ENCODE measurements at places on chromosomes 1 and 21.

- DNase-seq: no peak
Measured at GRCh38 chr1:58136387-58136786, 410.1 kb downstream of the OMA1 start.

- no peak for DNase-seq
Measured at GRCh38 chr1:227437495-227438008, 119.3 kb upstream of the CDC42BPA start.

DNA sequence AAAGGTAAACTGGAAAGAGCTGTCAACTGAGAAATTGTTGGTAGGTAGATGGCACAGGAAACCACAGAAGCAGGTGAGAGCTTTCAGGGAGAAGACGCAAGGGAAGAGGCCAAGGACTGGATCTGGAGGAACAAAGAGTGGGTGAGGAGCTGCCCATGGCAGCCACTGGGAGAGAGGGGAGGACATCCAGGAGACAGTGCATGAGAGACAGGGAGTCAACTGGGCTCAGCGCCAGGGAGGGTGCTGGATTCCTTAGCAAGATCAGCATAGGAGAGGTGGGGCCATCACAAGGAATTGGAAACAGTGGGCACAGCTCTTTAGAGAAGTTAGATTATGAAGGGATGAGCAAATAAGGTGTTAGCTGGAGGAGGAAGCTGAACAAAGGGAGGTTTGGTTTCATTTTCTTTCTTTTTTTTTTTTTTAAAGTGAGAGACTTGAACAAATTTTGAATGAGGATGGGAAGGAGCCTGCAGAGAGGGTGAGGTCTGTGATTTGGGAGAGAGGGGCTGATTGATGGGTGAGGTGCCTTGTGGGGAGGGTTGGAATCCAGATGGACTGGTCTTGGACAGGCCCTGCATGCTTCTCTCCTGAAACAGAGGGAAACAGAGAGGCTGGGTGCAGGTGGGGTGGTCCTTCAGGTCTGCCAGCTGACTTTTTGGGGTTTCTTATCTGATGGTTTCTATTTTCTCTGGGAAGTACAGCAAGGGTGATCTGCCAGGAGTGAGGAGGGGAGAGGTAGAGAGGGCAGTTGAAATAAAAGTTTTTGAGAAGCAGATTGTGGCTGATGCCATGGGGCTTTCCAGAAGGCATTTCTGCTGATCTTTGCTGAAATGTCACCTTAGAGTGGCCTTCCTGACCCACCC is 5.4 kb downstream of the CYP4B1 start:
- no peak for DNase-seq

DNA sequence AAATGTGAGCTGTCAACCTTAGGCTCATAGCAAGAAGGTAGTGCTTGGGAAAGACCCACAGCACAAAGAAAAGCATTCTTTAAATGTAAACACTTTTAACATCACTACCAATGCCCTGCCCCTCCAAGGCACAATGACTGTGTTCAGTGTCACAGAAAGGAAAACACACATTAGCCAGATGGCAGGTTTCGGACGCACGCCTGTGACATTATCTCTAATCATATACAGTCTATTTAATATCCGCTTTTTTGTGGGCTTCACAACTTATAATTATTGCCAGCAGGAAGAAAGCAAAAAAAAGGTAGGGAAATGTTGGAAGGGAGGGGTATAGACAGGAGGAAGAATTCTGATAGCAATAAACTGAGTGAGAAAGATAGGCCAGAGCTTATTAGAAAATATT is 112.4 kb upstream of the BEND5 start:
- no peak for DNase-seq

GRCh38 chr1:247548092-247548491 is 842 bp upstream of the GCSAML start:
- DNase-seq: no peak

GRCh38 chr1:161285113-161285512 is 24.7 kb downstream of the MPZ start:
- DNase-seq: no peak

- DNase-seq: no peak
Measured at GRCh38 chr1:31007462-31007991, 58.0 kb downstream of the PUM1 start.

- DNase-seq: no peak
Measured at GRCh38 chr1:84497631-84498275, 8.4 kb upstream of the SPATA1 start.

GRCh38 chr1:157081707-157082106 is 17.9 kb downstream of the ETV3L start:
- DNase-seq: no peak

- DNase-seq: no peak
Measured at GRCh38 chr1:60458111-60458510, 384.5 kb upstream of the C1orf87 start.

- no peak for DNase-seq
Measured at GRCh38 chr1:186761358-186761757, 67.4 kb upstream of the PLA2G4A start.

All from memory B cell (primary cell).